NCI-H1105 (cell line): ENCODE measurements at places on chromosomes 7 and 10.
A peak's percentile ranks its signal among the peaks of the same experiment; 100 is the strongest.

- no peak for DNase-seq
Observed at GRCh38 chr7:33952824-33953223, 47.5 kb downstream of the BMPER start.

DNA sequence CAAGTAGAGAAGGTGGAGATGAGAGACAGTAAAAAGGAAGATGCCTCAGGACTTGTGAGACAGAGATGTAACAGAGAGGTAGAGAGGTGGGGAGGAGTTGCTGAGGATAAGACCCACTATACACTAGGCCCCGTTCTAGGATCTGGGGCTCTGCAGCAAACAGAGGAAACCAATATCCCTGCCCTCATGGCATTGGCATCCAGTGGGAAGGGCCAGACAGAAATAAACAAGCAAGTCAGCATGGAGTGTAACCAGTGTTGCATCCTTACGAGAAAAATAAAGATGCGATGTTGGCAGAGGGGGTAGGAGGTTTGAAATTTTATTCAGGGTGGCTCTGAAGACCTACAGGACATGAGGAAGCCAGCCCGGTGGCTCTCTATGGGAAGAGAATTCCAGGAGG, 22.0 kb upstream of the EEPD1 start:
- DNase-seq, result no peak

- peak; percentile 8 for DNase-seq
Observed at GRCh38 chr7:117323305-117323850, 520 bp upstream of the WNT2 start.

GRCh38 chr7:16357921-16358320, 63.4 kb downstream of the CRPPA start:
- DNase-seq, result peak; percentile 72

GRCh38 chr10:3623746-3624145, 161.3 kb downstream of the KLF6 start:
- no peak for DNase-seq

GRCh38 chr10:108443636-108444035, 1279.1 kb upstream of the SORCS1 start:
- no peak for DNase-seq

DNA sequence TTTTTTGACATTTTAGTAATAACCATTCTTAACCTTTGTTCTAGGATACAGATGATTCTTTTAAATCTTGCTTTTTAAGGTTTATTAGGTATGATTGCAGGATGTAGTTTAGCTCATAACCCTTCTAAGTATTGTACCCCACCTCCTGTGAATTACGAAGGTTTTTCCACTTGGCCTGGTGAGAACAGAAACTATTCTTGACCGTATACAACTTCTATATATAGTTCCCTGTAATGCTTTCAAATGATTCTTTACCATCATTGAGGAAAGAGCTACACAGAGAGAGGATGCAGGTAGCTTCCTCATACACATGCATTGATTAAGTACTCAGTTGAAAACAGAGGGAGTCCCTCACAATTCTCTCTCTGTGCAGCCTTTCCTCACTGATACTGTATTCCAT, 86.3 kb downstream of the PALS2 start:
- no peak for DNase-seq

- no peak for DNase-seq
Observed at GRCh38 chr10:51599647-51600046, 99.7 kb downstream of the CSTF2T start.

DNA sequence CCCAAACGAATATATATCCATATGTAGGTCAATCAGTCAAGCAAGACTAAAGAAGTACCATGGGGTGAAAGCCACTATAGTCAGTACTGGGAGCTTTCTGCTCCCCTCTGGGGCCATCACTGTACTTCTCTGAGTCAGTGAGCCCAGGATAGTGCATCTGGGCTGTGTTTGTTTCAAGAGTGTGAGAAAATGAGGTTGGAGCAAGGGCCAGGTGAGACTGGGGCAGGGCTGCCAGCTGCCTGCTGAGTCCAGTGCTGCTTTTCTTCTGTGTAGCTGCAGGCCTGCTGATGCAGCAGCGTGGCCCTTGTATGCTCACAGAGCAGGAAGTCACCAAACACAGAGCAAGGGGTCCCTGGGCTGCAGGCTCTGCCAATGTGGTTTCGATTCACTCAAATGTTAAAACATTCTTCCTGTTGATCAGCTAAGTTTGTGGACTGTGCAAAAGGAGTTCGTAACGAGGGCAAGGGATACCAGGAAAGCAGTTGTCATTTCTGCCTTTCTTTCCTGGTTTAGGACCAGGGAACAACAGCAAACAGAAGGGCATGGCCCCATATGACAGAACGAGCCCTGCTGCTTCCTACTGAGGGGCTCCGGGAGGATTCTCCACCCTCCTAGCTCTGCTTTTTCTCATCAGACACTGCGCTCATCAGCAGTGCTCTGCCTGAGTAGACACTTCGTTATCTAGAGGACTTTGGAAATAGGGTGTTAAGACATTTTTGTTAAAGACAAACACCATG, 65.4 kb upstream of the TNS3 start:
- DNase-seq, result no peak

- DNase-seq, result no peak
Observed at GRCh38 chr7:127878791-127879190, 152.4 kb downstream of the LRRC4 start.

DNA sequence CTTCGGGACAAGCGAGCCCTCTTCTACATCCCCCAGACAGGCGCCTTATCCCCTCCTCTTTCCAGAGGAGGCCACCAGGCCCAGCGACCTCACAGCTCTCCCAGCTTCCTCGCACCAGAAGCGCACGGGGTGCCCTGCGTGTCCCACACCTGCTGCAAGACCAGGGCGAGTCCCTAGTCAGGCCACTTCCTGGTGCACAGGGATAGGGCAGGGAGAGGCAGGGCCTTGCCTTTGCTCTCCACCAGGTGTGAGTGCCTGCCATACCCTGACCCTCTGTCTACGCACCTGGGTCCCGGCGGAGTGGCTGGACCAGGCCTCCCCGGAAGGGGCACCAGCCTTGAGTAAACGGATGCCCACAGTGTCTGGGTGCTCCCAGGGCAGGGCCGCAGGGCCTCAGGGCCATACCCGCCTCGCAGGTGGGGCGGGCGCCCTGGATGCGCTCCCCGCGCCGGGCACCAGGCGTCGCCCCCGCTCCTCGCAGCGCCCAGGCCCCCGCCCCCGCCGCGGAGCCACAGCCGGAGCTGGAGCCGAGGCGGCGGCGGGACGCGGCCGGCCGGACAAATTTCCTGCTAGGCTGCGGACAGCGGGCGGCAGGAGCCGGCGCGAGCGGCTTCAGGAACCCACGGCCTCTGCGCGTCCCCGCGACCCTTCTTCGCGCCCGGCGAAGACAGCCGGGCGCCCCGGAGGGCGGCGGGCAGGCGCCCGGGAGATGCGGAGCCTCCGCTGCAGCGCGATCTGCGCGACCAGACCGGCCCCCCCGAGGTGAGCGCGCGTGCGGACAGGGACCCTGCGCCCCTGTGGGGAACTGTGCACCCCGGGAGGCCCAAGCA, at the start of gene PTPRE:
TSS of gene PTPRE (plus strand) at position 556 of the 830 bp plus-strand sequence. CDS start 133,779 bp downstream, outside the sequence.
- DNase-seq, result peak; percentile 45

GRCh38 chr7:12475362-12476063, 71.8 kb upstream of the VWDE start:
- no peak for DNase-seq

- no peak for DNase-seq
Observed at GRCh38 chr7:75737856-75738603, 711 bp downstream of the HIP1 start.

- DNase-seq, result no peak
Observed at GRCh38 chr7:96734343-96734742, 24.7 kb upstream of the SEM1 start.

DNA sequence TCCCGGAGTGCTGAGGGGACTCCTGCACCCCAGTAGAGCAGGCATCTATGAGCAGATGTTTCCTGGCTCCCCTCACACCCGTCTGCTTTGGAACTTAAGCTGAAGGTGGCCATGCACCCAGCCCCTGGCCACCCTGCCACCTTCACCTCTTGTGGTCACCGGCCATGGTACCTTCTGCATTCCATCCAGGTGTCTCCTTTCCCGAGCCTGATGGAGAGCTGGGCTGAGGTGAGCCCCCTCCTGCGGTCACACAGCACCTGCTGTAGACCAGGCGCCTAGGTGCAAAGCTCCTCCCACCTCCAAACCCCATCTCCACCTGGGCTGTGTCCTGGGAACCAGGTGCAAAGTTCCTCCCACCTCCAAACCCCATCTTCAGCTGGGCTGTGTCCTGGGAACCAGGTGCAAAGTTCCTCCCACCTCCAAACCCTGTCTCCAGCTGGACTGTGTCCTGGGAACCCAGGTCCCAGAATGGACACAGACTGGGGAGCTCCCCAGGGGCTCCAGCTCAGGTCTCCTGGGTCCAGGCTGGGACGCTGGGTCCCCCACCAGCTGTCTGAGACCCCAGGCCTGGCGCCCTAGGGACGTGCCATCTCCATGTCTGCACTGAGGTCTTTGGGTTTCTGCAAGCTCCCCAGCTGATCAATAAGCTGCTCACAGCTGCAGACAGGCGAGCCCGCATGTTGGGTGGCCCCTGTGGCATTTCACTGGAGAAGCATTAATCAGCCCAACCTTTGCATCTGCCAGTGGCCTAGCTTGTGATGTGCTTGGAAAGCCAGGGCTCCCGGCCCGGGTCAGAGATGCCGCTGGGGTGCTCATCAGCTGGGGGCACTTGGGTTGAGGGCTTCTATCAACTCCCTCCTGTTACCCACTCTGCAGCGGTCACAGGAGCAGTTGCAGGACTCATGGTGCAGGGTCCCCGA, 61.2 kb upstream of the INPP5A start:
- no peak for DNase-seq

- no peak for DNase-seq
Observed at GRCh38 chr10:34628174-34628796, 186.8 kb downstream of the PARD3 start.

GRCh38 chr7:87339373-87339897, 6.0 kb upstream of the CROT start:
- no peak for DNase-seq
